Hypothalamus (tissue), 51 donors: ENCODE measurements at places on chromosomes 13 and 19.

- DNase-seq, result no peak
Observed at GRCh38 chr13:99968521-99969452, 2.8 kb downstream of the ZIC5 start.

- DNase-seq, result no peak
Observed at GRCh38 chr13:29111446-29111845, 291.3 kb downstream of the MTUS2 start.

DNA sequence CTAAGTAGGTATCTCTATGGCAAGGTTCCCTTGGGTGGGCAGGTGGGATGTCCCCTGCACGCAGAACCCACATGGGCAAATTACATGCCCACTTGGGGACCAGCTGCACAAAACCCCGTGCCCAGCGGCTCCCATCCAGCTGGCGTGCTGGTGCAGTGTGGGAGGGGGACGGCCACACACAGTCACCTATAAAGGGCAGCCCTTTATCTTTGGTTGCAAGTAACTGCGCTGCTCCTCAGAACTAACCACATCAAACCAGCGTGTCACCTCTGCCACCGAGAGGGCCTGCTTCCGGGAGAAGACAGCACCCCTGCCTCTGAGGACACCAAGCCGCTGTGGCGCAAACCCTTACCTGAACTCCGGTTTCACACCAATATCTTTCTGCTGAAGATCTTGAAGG is 32.2 kb downstream of the ANKRD27 start:
- no peak for DNase-seq

DNA sequence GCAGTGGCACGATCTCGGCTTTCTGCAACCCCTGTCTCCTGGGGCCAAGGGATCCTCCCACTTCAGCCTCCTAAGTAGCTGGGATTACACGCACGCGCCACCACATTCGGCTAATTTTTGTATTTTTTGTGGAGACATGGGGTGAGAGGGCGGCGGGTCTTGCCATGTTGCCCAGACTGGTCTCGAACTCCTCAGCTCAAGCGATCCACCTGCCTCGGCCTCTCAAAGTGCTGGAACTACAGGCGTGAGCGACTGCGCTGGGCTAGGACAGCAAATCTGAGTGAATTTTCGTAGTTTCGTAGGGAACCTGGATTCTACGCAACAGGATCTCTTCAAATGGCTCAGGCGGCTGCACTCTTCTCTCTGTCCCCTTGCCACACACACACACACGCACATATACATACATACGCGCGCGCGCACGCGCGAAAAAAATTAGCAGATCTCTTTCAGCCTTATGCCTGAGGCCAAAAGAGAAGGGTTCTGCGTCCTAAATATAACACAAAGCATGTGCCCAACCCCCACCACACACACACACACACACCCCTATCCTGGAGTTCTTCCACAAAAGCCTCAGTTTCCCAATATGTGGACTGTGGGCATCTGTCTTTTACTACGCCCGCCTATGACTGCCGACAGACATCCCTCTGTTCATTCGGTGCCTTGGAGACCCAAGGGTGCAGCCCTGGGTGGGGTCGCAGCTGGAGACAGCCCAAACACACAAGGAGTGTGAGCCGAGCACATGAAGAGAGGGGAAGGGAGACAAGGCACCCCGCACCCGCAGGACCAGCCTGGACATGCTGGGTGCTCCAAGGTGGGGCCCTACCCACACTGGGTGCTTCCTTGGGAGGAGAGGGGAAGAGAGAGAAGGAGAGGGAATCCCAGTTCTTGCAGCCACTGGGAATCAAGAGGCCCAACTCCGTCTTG is 616 bp downstream of the PINLYP start:
- no peak for DNase-seq
